GM04503 (cell line): ENCODE measurements at places on chromosomes 6 and 20.

DNA sequence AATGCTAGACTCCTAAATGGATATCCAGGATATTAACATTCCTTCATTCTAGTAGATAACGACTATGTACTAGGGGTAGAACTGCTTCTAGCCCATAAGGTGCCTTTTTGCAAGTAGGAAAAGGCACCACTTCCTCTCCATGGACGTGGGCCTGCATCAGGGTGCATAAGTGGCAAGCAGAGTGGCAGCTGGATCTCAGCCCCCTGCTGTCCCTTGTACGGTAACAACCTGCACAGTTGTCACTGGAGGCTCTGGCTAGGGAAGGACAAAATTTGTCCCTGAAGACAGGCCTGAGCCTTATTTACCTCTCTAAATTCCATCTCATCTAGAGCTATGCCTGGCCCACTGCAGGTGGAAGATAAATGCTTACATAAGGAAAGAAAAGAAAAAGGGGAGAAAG is 42.5 kb upstream of the SAYSD1 start:
- DNase-seq, result no peak

- no peak for DNase-seq
These were observed 54.4 kb downstream of the PRND start for GRCh38 chr20:4776079-4776630.

DNA sequence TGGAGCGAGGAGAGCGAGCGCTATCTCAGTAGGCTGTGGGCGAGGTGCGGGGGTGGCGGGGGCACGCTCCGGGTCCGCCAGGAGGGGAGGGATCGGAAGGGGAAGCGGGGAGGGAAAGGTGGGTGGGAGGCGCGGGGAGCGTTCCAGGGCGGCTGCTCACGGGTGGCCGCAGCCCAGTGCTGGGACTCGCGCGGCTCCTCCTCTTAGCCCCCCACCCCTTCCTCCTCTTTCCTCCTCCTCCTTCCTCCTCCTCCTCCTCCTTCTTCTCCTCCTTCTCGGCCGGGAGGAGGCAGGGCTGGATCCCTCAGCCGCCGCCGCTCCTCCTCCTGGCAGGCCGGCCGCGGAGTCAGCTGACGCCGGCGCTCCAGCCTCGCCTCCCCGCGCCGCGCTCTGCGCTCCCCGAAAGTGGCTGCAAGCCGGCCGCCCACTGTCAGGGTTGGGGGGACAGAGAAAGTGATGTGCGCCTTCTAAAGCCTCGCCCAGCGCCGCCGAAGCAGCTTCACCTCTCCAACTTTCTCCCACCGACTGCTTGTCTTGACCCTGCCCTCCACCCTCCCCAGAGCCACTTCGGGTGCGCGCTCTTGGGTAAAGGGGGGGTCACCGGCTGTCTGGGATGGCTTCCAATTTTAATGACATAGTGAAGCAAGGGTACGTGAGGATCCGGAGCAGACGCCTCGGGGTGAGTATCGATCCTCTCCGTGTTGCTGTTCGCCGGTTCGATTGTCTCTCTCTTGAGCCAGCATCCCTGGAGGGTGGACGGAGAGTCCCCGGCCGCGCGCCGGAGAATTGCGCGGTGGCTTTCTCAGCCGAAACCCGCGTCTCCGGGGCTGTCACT is at the start of gene DOK5:
Gene DOK5 (plus strand): TSS at position 260 of the 835 bp plus-strand sequence. CDS start 354 bp downstream, at position 614.
- no peak for DNase-seq

DNA sequence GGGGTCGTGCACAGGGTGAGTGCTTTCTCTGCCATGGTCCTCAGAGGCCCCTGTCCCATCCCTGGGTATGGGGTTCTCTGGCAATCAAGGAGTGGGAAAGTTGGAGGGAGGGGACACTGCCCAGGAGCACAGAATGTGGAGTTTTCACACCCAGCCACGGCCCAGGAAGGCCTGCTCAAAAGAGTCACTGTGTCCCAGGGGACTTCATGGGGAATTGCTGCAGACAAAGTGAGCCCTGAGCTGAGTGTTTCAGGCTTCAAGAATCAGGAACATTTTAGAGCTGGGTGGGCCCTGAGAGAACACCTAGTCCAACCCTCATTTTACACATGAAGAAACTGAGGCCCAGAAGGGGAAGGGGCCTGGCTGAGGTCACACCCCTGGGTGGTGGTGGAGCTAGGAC is 5.7 kb downstream of the MAPK13 start:
- DNase-seq, result no peak

- DNase-seq, result no peak
These were observed 60.7 kb upstream of the NXT1 start for GRCh38 chr20:23289724-23290395.

GRCh38 chr6:12324748-12325147 is 34.6 kb downstream of the EDN1 start:
- DNase-seq, result no peak

DNA sequence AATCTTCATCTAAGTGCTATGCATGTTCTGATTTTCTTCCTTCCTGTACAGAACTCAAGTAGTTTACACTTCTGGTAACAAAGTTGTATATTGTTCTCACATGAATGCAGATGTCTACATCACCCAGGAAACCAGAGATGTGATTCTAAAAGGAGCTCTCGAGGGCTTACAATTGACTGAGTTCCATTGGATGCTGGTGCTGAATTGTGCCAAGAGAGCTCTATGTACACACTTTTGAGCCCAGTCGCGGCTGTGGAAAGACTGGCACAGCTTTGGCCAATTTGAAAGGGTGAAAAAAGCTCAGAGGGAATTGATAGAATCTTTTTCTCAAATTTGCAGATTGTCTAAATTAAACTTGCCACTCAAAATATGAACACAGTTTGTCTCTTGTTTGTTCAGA is 340.7 kb downstream of the LMBRD1 start:
- no peak for DNase-seq

GRCh38 chr20:58868795-58869194 is 16.3 kb downstream of the GNAS start:
- DNase-seq, result no peak

DNA sequence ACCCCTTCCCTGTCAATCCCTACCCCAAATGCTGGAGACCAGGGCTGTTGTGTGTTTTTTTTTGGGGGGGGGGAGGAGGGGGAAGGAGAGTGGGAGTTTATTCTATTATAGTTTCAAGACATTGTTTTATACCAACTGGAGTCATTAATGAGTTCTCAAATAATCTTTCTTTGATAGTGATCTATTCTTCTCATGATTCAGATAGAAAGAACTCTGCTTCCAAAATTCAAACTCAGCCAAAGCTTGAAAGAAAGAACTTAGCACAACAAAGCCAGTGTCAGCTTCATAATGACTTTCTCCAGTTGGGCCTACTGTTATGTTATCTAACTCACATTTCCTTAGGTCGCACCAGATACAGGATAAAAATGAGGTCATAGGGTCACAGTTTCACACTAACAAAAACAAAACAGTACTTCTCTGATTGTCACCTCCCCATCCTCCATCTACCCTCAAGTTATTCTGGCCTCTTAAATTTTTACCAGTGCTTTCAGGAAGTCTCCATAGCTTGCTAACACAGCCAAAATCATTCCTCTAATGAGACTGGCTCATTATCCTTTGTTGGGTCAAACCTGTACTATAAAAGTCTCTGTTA is 19.0 kb upstream of the MAP3K7 start:
- DNase-seq, result no peak

GRCh38 chr6:71082033-71082650 is 125.3 kb upstream of the B3GAT2 start:
- DNase-seq, result no peak

GRCh38 chr20:9354579-9354978 is 159.8 kb upstream of the LAMP5 start:
- DNase-seq, result no peak
